Anterior cingulate cortex (tissue), 58 donors: ENCODE measurements at places on chromosomes 4 and X.

GRCh38 chrX:35406386-35406785 is 391.8 kb upstream of the MAGEB16 start:
- no peak for DNase-seq

DNA sequence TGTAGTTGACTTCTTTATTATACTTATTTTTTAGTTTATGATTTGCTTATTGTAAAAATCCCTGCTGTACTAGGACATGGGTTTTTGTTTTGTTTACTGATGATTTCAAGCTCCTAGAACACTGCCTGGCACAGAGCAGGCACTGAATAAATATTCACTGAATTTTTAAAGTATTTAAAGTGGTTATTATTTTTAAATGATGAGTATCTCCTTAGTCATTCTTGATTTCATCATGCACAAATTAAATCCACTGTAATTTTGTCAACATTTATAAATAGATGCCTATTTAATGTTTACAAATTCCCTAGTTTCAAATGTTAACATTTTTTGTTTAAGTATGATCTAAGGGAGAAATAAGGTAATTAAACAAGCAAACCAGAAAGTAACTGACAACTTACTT is 367.9 kb upstream of the SLIT2 start:
- no peak for DNase-seq

- DNase-seq, result no peak
Measured at GRCh38 chr4:140448830-140449229, 21.4 kb upstream of the CLGN start.

DNA sequence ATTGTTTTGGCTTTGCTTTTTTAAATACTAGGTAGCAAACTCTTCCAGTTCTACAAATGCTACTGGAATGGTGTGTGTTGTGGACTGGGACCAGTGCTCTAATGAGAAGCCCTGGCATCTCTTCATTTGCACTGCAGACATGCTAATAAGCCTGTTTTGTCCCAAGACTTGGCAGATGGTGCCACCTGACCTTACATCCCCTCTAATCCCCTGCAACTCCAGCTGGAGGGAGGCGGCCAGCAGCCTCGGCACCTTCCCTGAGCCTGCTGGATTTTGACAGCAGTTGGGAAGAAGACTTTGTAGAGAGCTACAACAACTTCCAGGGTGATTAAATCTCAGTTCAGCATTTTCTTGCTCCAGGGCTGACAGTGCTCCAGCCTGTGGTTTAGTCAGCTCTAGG is 200.0 kb downstream of the DCLK2 start:
- no peak for DNase-seq

DNA sequence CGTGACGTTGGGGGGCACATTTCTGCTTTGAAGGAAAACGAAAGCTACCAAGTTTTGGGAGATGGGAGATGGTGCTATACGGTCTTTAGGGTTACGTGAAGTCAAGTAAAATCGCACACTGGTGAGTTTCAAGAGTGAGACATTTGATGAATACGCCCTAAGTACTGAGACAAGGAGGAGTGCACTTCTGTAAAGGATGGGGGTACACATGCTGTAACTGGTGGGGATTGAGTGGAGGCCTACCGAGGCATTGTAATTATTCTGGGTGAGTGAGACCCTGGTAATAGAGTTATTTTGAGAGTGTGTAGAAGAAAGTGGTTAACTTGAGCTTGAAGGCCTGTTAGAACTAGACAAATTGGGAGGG is 536 bp downstream of the SH3BGRL start:
- no peak for DNase-seq

DNA sequence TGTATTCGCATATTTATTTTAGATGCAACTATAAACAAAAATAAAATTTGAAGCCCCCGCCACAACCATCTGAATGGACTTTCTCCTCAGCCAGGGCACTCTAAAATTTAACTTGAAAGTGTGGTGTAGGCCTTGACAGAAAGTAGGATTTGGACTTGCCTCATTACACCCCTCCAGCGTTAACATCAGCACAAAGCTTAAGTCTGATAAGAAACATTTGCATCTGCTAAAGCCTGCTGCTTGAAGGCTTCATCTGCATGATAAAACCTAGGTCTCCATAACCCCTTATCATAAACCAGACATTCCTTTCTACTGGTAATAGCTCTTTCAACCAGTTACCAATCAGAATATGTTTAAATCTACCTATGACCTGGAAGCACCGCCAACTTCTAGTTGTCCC is 1046.5 kb downstream of the FAT4 start:
- no peak for DNase-seq

DNA sequence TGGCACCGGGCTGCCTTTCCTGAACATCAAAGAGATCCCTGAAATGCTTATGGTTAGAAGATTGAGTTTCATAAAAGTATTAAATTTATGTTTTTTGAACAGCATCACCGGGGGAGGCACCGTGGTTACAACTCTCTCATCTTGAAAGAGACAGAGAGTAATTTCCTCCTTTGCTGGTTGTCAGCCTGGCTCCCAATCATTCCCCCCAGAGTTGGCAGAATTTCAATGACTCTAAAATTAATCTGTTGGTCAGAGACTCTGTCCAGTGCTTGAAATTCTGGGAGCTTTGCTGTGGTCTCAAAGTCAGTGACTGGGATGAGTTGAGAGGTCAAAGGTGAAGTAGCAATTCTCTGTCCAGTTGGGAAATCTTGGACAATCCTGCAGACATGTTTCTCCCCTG is 135.9 kb downstream of the RAB28 start:
- DNase-seq, result no peak

DNA sequence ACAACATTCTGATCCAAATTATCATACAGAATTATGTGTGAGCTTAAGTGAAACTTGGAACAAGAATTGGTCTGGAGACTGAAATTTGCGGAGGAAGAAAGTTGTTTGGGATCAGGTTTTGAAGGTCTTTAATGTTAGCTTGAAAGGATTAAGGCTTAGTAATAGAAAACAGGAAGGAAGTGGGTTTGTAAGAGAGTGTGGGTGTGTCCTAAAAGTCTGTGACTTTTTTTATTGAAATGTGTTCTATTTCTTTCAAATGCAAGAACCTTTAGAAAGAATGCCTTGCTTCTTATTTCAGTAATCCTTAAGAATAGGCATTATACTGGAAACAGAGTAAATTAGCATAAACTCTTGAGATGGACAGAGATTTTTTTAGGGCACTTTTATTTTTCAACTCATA is 198.0 kb downstream of the GALNTL6 start:
- no peak for DNase-seq

DNA sequence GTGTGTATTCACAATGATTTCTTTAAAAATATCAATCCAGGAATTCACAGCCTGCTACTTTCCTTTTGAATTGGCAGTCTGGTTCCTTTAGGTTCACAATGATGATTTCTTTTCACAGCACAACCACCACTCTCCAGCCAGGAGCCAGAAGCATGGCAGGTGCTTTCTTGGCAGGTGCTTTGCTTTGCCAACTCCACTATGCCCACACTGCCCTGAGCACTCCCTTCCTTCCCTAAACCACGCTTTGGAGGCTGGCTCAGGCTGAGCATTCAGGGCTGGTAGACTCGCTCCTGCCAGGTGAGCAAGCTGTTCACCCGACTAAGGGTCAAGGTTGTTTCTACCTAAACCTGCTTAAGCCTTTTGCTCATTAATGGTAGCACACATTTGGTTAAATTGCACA is 184.5 kb downstream of the SH3KBP1 start:
- no peak for DNase-seq

GRCh38 chr4:56552273-56552672 is 46.7 kb downstream of the ARL9 start:
- DNase-seq, result no peak

- no peak for DNase-seq
Measured at GRCh38 chr4:169971456-169972015, 54.7 kb downstream of the MFAP3L start.

DNA sequence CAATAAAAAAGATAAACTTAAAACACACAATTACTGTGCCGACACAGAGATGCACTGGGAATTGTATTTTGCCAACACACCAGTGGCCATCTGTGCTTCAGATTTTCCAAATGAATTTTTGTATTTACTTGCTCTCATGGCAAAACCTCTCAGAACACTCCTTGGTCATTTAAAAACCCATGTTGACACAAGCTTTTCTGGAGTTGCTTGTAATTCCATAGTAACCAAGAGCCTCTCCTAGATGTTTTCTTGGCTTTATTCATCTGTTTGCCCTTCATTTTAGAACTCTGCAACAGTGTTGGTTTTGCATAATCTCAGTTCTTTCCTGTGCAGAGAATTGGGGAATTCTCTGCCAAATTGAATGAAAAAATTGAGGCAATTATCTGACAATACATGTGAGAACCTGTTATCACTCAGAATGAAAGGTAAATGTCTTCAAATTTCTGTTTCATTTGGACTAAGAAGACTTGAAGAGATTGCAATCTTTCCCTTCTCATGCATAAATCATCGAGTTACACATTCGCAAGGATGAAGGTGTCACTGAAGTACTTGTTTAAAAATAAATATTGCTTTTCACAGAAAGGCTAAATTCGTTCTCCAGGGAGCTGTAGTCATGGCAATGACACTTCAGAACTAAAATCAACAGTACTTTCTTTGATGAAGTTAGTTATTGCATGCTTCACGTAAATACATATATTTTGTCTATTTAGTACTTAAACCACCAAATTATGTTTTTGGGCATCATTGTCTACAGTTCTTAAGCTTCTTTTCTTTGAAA is 301.8 kb upstream of the CTSO start:
- no peak for DNase-seq
